ENCODE measurements at places on chromosomes 4 and X. TPM values are rescaled to one million over a fixed set of nuclear protein-coding genes. Genes with fewer than 3 reads are reported as not detected.

Gene SMIM14
- polyA plus RNA-seq, result 21.6 TPM

Gene ADH1C
- polyA plus RNA-seq, result 40.5 TPM

Gene NCAPG
- polyA plus RNA-seq, result 11.3 TPM

Gene NPNT
- 163 TPM for polyA plus RNA-seq

Gene SSX4
- polyA plus RNA-seq, result not detected

Gene PRRG3
- polyA plus RNA-seq, result 2.1 TPM

Gene HS3ST1
- 1.4 TPM for polyA plus RNA-seq

Gene ADH1A
- 1.3 TPM for polyA plus RNA-seq
